ENCODE measurements at places on chromosomes 4 and X.

- DNase-seq = no peak
Measured at GRCh38 chr4:61596606-61597340, 396.6 kb downstream of the ADGRL3 start.

- peak; percentile 25 for DNase-seq
Measured at GRCh38 chr4:168433571-168433970, 46.7 kb downstream of the DDX60L start.

DNA sequence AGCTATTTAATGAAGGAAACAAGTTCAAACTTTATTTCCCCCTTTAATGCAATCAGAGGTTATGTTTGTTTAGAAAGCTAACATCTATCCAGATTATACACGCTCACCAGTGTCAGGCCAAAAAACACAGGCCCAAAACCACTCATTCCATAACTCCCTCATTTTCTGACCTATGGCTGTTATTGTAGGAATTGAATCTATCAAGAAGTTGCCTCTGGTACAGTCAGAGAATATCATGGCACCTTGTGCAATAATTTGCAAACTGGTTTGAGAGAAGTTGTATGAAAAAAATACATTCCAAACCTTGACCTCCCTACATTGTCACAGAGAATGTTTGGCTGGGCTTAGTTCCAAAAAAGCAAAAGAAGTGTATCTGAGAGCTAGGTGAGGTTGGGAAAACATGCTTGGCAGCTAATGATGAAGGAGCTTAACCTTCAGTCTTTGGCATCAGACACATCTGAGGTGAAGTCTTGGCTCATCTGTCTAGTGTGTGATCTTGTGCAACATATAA, 591.0 kb downstream of the ANKRD50 start:
- no peak for DNase-seq

- no peak for DNase-seq
Measured at GRCh38 chrX:19578956-19579355, 63.6 kb upstream of the MAP3K15 start.

DNA sequence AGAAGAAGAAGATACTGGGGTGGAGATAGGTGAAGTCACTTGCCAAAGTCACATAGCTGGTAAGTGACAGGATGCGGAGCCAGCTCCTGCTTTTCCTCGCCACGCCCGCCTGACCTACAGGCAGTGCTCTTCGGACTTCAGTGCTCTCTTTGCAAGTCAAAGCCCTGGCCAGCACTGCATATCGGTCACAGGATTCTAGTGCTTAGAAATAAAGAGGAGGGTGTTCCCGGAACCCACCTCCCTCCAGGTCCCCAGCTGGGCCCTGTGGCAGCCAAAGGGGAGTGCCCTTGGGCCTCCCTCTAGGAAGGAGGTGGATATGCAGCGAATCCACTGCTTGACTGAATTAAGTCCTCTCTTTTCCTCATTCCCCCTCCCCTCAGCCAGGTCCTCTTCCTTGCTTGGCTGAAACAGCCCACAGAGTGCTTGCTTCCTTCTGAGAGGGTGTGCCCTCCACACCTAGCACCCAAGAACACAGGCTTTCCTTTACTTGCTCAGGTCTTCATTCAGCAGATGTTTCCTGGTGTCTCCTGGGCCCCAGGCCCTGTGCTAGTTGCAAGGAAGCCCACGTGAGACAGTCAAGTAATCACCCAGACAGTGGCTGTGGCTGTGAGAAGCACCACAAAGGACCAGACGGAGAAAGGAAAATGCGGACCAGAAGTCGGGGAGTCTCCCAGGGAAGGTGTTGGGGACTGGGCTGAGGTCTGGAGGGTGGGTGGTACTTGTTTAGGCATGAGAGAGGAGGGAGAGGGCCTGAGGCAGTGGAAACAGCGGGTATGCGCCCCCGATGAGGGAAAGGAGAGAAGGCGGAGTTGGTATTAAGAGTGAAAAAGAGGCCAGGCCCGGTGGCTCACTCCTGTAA, 14.0 kb upstream of the HMGB3 start:
- DNase-seq = no peak

DNA sequence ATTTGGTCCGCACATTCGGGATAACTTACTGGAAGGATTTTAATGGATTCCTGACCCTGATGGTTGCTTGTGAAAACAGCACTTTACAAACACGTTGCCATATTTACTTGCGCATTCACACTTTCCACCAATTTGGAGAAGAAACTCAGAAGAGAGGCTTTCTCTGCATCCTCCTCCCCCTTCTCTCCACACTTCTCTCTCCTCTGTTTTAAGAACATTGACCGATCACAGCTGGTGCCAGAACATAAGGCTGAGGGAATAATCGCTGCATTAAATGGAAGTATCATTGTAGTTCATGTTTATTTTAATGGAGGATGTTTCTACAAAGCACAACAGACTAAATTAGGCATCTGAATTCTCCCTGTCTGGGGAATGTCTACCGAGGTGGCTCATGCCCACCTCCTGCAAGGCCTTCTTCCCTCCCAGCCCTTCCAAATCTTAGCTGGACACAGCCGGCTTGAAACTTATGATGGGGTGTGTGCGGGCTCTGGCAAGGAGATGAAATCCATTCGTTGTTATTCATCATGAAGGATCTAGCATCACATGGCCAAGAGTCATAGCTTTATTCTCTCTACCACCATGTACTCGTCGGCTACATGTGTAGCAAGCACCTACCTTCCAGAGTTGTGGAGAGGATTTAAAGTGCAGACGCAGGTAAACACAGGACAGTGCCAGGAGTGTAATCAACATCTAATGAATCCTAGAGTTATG, 204.1 kb downstream of the LDB2 start:
- DNase-seq = no peak

GRCh38 chrX:129982300-129983251, at the start of gene BCORL1:
BCORL1 (plus strand) TSS chrX:129982635; CDS start chrX:130005232, 22,597 bp downstream.
- peak; percentile 93 for DNase-seq

DNA sequence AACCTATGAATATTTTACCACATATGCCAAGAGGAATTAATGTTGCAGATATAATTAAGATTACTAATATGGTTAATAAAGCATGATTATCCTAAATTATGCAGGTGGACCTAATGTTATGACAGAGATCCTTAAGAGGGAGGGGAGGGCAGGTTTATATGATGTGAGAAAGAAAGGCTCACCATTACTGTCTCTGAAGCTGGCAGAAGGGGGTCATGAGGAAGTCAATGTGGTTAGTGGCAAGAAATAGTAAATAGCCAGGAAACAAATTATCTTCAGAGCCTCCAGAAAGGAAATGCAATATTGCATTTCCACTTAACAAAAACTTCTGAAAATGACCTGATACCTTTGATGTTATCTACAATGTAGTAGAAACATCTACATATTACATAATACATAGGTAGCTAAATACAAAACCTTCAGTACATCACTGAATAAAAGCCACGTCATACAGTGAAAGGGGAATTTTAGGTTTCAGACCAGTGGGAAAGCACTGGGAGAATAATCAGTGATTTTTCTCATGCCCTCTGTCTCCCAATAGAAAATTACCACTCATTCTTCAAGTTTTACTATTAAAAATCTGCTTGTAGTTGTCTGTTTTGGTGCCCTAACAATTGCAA, 609.2 kb downstream of the SPOCK3 start:
- DNase-seq = no peak

GRCh38 chr4:31035761-31036160, 315.6 kb downstream of the PCDH7 start:
- DNase-seq = no peak

- DNase-seq = no peak
Measured at GRCh38 chr4:156084373-156084772, 130.7 kb upstream of the CTSO start.

- no peak for DNase-seq
Measured at GRCh38 chr4:73988061-73988460, at the start of gene PPBP. PPBP (minus strand) TSS chr4:73988190; CDS start chr4:73988103, 87 bp downstream.

DNA sequence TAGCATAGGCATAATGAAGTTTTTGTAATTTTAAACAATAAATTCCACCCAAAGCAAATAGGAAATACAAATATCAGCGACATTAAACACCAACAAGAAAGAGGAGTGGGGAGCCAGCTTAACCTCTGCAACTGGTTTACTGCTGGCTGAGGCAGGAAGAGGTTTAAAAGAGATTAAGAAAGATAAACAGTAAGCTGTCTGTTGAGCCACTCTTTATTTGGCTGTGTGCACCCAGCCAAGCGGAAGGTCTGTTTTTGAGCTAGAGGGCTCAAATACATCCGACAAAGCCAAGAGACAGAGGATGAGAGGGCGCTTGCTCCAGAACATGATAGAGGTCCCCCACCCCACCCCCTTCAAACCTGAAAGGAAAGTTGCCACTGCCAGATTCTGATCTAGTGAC, 191.4 kb downstream of the MGST2 start:
- no peak for DNase-seq

DNA sequence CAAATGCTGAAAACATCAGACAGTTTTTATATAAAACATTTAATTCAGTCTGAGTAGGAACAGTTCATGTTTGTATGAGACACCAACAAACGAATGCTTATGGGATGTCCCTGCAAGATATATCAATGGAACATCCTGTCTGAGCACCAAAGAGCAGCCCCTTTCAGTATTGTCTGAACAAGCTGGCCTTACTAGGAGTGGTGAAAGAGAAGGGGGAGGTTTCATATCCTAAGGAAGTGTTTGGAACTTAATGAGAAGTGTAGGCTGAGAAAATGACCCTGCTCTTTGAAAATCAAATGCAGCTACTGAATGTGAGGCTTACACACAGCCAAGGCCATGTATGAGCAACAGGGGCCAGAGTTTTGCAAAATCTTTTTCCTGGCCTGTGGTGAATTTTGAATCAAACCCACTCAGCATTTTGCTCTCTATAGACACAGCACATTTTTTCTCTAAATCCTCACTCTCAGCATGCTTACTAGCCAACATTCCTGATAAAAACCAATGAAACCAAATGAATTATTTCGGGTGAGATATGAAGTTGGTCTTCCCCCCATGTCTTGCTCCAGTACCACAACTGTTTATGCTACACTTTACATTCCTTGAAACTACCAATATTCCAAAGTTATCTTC, 119.4 kb downstream of the LUZP4 start:
- peak; percentile 3 for DNase-seq

DNA sequence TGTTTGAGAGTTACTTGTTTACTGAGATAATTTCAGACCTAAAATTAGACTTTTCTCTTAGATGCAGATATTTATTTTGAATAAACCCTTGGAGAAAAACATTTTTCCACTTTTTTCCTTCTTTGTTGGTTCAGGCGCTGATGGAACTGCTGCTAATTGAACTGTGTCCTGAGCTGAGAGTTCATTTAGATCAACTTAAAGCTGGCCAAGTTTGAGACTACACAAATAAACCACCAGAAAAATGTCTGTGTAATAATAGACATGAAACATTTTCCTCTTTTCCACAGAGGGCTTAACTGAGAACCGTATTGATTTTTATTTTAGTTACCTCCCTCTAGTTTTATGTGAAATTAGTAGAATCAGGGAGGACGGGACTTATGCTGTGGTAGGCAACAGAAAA, 32.5 kb downstream of the LRP2BP start:
- DNase-seq = no peak

GRCh38 chrX:132615391-132616131, 126.7 kb upstream of the MBNL3 start:
- DNase-seq = no peak

DNA sequence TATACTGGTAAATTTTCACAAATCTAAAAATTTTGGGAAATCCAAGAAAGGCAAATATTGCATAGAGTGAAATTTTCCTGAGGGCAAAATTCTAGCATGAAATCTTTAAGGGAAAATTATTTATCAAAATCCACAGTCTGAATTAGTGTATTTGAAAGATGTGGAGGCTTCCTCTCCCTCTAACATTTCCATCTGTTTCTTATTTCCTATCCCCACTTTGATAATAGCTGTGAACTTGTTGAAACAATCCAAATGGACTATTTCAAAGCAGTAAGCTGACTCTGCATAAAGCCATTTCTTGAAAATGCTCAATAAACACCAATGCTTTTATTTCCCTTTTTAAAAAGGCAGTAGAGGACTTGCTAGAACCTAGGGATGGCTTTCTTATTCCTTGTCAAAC, 107.3 kb upstream of the PABPC4L start:
- no peak for DNase-seq
